CD4-positive, alpha-beta T cell treated with Interleukin-15 for 1 hour (primary cell): ENCODE measurements at places on chromosomes 4 and X.

DNA sequence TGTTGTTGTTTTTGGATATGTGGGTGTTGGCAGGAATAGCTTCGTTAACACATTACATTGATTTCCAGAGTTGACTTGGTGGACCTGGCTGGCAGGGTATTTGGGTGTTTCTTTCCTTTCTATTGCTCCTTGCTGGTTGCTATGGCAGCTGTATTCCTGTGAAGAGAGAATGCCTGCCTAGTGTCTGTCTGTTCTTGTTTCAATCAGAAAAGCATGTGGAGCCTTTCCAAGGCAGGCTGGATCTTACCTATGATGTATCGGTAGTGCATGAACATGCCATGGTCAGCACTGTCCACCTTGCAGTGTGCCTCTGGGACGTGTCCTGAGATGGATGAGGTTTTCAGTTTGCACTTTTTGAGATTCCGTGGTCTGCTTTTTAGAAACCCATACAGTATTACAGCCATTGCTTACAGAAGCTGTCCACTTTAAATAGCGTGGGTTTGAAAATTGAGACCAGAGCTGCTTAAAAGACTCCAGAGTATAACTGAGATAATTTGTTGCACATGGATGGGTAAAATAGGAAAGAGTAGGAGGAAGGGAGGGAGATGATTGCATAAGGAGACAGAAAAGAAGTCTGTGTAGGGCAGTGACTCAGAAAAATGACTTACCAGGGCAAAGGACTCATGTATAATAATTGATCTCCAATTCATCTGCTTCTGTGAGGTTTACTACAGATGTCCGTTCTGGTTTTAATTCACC lies 20.0 kb upstream of the AADAT start:
- no peak for DNase-seq

- no peak for DNase-seq
Measured at GRCh38 chr4:24417206-24417605, 167.1 kb downstream of the DHX15 start.

DNA sequence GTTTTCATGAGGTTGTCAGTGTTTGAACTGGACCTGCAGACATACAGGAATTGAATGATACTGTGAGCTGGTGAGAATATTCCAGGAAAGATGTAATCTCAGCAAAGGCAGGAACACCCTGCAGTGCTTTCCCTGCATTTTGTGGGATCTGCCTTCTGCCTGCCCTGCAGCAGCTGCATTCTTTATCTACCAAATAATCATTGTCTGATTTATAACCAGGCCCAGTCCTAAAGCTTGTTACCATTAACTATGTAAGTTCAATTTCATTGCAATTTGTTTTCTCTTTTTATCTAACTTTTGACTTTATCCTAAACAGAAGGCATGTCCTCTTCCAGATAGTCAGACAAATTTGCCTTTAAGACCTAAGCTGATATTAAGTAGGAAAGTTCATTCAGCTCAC lies 99.8 kb upstream of the NOCT start:
- no peak for DNase-seq

DNA sequence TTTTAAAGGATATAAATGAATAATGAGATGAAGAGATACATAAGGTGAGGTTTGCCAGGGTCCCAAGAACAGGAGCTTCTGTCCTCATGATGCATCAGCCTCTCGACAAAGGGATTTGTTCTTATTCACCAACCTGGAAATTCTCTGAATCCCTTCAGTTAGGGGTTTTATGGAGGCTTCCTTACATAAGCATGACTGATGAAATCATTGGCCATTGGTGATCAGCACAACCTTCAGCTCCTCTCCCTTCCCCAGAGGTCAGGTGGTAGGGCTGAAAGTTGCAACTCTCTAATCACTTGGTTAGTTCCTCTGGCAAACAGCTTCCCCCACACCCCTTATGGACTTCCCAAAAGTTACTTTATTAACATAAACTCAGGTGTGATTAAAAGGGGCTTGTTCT lies 222.0 kb downstream of the SPRY1 start:
- no peak for DNase-seq

DNA sequence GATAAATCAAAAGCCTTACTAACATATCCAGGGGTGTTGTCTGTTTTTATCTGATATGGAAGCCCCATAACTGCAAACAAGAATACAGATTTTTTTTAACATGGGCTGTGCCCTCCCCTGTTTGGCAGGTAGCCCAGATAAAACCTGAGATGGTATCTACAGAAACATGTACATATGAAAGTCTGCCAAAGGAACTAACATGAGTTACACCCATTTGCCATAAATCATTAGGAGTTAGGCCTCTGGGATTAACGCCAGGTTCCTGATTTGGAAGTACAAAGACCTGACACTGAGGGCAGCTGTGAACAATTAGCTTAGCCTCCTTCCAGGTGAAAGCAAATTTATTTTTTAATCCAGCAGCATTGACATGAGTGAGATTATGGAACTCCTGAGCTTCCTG lies 264.3 kb downstream of the TECRL start:
- no peak for DNase-seq

DNA sequence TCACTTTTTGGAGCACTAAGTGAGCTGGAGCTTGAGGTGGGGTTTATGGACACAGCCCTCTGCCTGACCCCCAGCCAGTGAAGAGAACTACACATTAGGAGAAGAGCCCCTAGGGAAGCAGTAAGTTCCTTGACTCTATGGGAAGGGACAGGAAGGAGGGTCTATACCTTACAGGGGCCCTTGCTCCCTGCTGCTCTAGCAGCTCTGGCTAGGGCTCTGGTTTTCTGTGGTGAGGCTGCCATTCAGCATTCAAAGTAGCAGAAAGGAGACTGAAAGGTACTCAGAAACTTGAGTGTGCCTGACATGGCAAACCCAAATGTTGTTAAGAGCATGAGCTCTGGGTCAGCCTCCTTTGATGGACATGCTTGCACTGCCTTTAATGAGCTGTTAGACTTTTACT lies 144.0 kb upstream of the KIT start:
- no peak for DNase-seq

DNA sequence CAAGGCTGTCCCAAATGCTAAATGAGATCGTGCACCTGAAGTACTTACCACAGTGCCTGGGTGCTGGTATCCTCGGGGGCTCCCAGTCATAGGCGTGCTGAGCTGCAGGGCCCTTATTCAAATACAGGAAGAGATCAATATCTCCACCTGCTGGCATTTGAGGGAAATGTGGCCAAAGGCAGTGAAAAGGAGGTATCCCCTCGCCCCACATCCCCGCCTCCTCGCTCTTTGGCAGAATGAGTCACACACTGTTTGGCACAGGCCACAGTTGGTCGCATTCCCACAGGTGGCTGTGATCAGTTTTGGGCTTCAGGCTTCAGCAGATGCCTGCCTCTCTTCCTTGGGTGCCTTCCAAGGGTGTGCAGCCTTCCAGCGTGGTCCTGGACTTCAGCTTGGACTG lies 28.4 kb downstream of the ZNF185 start:
- peak; percentile 35 for DNase-seq

DNA sequence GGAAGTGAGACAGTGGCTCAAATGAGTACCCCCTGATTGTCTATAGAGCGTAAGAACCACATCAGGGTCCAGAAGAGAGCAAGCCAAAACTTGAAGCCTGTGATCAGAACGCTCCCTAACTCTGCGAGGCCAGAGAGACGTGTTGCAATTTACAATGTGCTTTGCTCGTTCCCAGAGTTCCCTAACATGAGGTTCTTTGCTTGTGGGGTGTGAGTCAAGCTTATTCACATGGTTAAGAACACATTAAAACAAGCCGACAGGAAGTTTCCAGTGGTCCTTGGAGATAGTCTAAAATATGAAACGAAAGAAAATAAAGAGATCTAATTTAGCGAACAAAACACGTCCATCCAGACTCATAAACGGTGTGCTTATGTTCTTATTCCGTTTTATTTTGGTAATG lies 702.3 kb downstream of the TRIML1 start:
- no peak for DNase-seq

- no peak for DNase-seq
Measured at GRCh38 chr4:44563496-44563895, 87.9 kb downstream of the YIPF7 start.

GRCh38 chr4:3372264-3372932 lies 69.4 kb upstream of the HGFAC start:
- no peak for DNase-seq

- DNase-seq, result no peak
Measured at GRCh38 chrX:130120321-130120731, 10.0 kb upstream of the ELF4 start.

DNA sequence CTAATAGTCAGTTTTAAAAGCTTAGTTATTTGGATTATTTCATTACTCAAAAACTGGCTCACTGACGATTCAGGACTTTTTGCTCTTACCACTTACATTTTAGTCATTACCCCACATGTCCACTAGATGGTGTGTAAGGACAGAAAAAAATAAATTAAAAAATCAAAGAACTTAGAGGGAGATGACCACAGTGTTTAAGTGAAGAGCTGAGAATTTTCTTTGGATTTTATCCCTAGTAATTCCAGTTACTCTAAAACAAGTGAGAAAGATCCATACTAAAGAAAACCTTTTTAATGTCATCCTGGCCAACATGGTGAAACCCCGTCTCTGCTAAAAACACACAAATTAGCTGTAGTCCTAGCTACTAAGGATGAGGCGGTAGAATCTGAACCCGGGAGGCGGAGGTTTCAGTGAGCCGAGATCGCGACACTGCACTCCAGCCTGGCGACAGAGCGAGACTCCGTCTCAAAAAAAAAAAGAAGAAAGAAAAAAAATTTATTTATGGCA lies 26.4 kb upstream of the TMPRSS11B start:
- no peak for DNase-seq

GRCh38 chr4:21046141-21046540 lies 345.9 kb downstream of the PACRGL start:
- DNase-seq, result no peak

- no peak for DNase-seq
Measured at GRCh38 chrX:2712890-2713840, 22.1 kb downstream of the CD99 start.
